ENCODE measurements at places on chromosomes 6 and 20. TPM values are rescaled to one million over a fixed set of nuclear protein-coding genes. Genes with fewer than 3 reads are reported as not detected.
A peak's percentile ranks its signal among the peaks of the same experiment; 100 is the strongest.

DNA sequence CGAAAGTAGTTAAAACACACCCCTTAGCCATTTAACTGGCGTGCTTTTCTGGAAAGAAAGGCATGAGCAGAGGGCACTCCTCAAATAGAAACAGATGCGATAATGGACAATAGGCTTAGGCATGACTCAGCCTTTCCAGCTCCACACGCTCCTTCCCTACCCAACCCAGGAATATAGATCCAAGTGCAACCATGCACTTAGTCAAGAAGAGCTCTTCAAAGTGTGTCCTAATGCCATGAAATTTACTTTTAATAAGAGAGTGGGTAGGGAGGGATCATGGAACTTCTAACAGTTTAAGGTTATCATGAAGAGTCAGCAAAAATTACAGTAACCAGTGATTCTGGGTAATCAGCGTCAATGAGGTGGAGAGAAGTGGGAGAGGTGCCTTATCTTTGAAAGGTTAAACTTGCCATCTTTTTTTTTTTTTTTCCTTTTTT is 2.4 kb upstream of the EFHC1 start:
- peak; percentile 89 for DNase-seq

GRCh38 chr6:97282238-97282725 is 734 bp downstream of the MMS22L start:
- DNase-seq, result peak; percentile 32

DNA sequence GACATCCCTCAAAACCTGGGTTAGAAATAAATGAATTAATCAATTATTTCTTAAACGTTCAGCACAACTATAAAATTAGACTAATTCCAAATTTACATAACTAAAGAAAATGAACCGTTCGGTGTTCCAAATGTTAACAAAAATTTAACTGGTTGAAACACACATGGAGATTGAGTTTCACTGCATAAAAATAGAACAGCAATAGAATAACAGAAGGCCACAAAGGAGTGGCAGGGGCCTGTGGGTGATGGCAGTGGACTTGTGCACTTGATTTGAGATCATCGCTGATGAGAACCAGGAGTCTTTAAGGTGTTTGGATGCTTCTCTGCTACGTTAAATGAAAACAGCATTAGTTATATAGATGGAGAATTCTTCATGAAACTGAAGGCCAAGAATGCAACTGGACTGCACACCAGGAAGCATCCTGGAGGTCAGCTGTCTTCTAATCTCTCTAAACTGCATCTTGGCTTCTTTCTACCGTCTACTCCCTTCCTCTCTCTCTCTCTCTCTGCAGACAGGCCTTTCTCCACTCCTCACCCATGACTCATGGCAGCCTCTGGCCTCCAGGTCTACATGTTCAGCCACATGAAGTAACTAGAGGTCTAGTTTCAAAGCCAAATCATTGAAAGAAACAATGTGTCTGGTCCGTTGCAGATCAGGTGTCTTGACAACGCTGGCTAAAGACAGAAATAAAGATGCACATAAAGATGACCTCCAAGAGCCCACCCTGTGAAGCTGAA is 111.3 kb downstream of the SIM1 start:
- no peak for DNase-seq

DNA sequence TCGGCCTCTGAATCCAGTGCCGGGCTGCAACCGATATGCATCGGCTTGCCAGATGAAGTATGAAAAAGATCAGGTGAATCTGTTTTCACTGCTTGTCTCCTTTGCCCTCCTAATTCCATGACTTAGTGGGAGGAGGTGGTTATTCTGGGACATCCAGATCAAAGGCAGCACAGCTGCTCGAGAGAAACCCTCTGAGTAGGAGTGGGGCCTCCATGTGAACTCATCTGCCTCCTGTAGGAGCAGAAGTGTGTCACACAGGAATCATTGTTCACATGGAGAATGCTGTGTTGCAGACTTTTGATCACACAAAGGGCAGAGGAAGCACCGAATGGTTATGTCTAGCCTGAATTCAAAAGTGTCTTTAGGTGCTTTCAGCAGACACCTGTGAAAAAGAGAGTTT is 73.1 kb upstream of the SLC22A1 start:
- DNase-seq, result no peak

GRCh38 chr20:58712151-58712791 is 19.7 kb downstream of the NPEPL1 start:
- DNase-seq, result no peak

- DNase-seq, result no peak
These were observed 13.9 kb downstream of the CEP43 start for GRCh38 chr6:167013067-167013466.

- no peak for DNase-seq
These were observed 19.3 kb downstream of the CITED2 start for GRCh38 chr6:139355172-139355571.

TREML2 gene
- polyA plus RNA-seq, result not detected

SLCO4A1 gene
- polyA plus RNA-seq, result 1.4 TPM
